Activated T-cell treated with anti-CD3 and anti-CD28 coated beads for 4 hours (primary cell): ENCODE measurements at places on chromosomes 4 and X.

DNA sequence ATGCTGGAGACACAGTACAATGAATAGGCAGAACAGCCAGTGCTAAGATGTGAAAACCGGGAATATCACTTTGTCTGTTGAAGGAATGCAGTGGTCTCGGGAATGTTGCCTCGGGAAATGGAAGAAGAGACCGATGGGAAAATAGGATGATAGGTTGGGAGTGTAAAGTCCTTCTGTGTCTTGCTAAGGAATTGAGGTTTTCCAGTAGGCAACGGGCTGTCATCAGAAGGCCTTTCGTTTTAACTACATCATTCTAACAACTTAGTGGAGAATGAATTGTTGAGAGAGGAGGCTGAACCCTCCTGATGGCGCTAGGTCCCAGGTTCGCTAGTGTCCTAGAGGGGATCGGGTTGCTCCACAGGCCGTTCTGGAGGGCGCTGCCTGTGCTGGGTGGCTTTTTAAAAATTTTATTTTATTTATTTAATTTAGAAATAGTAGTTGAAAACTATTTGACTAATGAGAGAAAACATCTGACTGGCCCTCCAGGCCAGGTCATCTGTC is 730 bp downstream of the VBP1 start:
- no peak for DNase-seq

GRCh38 chr4:176910646-176911045 is 117.9 kb upstream of the VEGFC start:
- DNase-seq: no peak

- DNase-seq: no peak
These were observed 144.2 kb downstream of the RELL1 start for GRCh38 chr4:37541956-37542355.

DNA sequence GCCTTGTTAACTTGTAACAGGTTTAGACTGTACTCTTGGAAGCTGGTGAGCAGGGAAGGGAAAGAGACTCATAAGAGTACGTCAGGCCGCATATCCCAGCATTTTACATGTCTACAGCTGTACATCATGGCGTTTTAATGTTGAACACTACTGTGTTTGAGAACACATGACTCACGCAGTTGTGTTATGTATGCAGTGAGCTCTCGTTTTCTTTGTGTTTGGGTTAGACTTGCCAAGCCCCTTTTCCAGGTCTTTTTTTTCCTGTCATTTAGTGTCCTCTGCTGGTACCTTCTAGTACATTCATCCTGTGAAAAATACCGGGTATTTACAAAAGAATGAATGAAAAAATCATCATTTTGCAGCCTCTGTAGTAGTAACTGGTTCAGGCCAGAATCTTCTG is 35.3 kb downstream of the SMS start:
- no peak for DNase-seq
